ENCODE measurements at places on chromosomes 4 and X. TPM values are rescaled to one million over a fixed set of nuclear protein-coding genes. Genes with fewer than 3 reads are reported as not detected.

- no peak for DNase-seq
- H3K4me1 ChIP-seq = peaks cover 18% of the 10 kb centered on the region
- H3K27ac ChIP-seq = no peak overlapping the region
- no peak overlapping the region for H3K4me3 ChIP-seq
- no peaks in the 10 kb centered on the region for H3K36me3 ChIP-seq
Observed at GRCh38 chr4:26836539-26836938, 24.1 kb upstream of the STIM2 start.

- H3K4me1 ChIP-seq = no peaks in the 10 kb centered on the region
- H3K27ac ChIP-seq = no peak overlapping the region
- peak; percentile 10 for DNase-seq
Observed at GRCh38 chr4:144399927-144400326, 246.0 kb upstream of the HHIP start.

DNA sequence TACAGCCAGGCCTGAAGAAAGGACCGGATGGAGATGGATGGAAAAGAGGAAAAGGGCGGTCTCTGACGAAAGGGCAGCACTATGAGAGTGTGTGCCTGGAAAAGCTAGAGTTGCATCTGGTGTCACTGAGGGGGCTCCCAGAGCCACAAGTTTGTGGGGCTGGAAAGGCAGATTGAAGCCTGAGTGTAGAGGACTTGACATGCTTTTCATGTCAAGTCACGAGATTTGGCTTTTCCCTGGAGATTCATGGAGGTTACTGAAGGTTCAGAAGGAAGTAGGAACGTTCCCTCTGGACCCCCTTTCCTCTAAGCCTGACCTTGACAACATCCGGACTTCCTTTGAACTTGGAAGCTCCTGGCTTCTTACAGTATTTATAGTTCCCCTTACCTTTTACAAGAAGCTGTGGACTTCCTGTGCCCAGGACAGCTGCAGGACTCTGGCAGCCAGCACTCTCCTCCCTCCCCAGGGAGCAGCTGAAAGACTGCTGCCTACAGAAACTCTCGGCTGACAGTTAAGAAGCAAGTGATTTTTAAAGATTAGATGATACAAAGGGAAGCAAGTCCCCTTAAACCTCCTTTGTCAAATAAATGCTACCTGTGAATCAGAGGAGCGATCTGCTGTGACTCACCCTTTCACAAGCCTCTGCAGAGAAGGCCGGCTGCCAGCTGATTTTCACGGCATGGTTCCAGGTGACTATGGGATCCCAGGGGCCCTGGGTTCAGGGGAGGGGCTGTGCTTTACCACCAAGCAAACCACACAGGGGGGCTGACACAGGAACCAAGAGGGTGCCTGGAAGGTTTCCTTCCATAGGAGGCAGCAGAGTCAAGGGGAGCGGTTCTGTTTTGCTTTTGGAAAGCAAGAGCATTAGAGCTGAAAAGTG is 72.9 kb upstream of the STIM2 start:
- H3K4me1 ChIP-seq = peaks cover 5% of the 10 kb centered on the region
- H3K4me3 ChIP-seq = no peak overlapping the region
- no peaks in the 10 kb centered on the region for H3K36me3 ChIP-seq
- DNase-seq = peak; percentile 64

DNA sequence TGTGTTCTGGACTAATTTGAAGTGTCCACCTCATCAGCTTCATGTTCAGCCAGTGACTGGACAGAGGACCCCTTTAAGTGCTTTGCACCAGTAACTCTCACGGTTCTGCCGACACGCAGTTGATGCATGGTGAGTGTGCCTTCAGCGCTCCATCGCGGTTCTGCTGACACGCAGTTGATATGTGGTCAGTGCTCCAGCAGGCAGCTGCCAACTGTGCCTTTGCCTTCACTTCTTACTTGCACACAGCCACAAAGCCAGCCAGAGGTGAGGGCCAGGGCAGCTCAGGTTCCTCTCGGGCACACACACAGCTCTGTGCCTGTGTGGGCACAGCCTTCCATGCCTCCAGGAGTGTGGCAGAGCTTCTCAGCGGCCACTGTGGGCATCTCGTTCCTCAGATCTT is 12.4 kb downstream of the NKX1-1 start:
- no peaks in the 10 kb centered on the region for H3K4me1 ChIP-seq
- H3K4me3 ChIP-seq = no peak overlapping the region
- no peaks in the 10 kb centered on the region for H3K27me3 ChIP-seq
- H3K27ac ChIP-seq = no peak overlapping the region
- DNase-seq = no peak

DNA sequence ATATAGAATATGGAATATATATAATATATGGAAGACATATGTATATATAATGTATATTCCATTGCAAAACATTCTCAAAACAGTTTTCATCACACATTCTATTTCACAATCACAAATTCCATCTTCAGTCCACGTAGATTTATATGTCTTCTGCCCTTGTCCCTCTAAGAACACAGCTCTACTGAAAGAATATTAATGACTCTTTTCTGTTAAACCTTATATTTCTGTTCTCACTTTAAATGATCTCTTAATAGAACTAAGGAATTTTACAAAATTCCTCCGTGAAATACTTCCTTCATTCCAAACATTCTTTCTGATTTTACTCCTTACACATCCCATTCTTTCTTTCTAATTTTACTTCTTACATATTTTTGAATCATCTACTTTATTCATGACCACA is 1043.1 kb upstream of the PABPC4L start:
- no peaks in the 10 kb centered on the region for H3K36me3 ChIP-seq
- H3K27ac ChIP-seq = no peak overlapping the region
- H3K4me1 ChIP-seq = no peaks in the 10 kb centered on the region
- H3K4me3 ChIP-seq = no peak overlapping the region
- no peaks in the 10 kb centered on the region for H3K27me3 ChIP-seq

- no peak overlapping the region for H3K27ac ChIP-seq
- H3K27me3 ChIP-seq = no peaks in the 10 kb centered on the region
- H3K4me3 ChIP-seq = no peak overlapping the region
- peak; percentile 21 for DNase-seq
- no peaks in the 10 kb centered on the region for H3K36me3 ChIP-seq
- H3K4me1 ChIP-seq = no peaks in the 10 kb centered on the region
Observed at GRCh38 chrX:4841216-4841745, 1127.8 kb upstream of the PRKX start.

DNA sequence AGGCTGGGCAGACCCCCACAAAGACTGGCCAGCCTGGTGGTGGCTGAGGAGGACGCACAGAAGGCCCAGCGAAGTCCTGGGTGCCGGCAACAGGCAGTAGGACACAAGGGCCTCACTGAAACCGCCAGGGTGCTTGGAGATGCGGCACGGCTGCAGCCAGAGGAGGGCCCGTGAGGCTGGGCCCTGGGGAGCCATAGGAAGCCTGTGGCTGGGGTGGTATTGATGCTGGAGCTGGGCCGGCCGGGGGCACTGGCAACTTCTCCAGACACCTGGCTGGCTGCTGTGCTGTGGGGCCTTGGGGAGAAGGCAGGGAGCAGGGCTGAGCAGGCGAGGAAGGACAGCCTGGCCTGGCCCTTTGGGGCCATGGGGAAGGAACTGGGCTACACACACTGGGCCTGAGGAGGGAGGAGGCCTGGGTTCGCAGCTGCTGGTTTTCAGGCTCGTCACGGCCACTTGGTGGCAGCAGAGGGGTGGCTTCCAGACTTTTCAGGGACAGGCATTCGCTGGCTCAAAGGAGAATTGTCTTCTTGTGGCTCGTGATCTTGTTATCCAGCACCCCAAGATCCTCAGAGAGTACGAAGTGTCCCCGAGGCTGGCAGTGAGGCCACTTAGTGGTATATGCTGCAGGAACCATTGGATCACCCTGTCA is 37.2 kb downstream of the ATP2B3 start:
- peak; percentile 71 for DNase-seq
- H3K36me3 ChIP-seq = no peaks in the 10 kb centered on the region
- H3K27me3 ChIP-seq = no peaks in the 10 kb centered on the region
- no peak overlapping the region for H3K4me3 ChIP-seq
- no peak overlapping the region for H3K27ac ChIP-seq

- no peaks in the 10 kb centered on the region for H3K4me1 ChIP-seq
- peak; percentile 34 for DNase-seq
- no peaks in the 10 kb centered on the region for H3K27me3 ChIP-seq
- H3K36me3 ChIP-seq = no peaks in the 10 kb centered on the region
- H3K27ac ChIP-seq = peak overlapping the region; percentile 69
Observed at GRCh38 chr4:173243321-173243720, 74.7 kb downstream of the GALNT7 start.

DNA sequence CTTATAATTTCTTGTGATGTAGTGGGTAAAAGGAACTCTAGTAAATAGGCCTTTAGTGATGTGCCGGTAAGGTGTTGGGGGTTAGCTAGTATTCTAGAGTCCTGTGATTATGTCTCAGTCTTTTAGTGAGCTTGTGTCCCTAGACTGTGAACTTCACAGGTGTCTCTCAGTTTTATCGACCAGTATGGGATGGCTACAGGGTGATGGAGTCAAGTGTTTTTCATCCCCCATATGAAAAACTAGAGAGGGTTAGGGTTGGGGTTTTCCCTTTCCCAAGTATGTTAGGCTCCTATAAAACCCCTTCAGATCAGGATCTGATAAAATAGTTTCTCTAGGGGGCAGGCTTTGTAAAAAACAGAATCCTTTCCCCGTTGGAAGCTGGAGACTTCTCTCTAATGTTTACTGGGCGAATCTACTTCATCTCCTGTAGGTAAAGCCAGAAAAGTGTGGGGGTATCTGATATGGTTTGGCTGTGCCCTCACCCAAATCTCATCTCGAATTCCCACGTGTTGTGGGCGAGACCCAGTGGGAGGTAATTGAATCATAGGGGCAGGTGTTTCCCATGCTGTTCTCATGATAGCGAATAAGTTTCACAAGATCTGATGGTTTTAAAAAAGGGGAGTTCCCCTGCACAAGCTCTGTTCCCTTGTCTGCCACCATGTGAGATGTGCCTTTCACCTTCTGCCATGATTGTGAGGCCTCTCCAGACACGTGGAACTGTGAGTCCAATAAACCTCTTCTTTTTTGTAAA is 120.8 kb downstream of the DTHD1 start:
- DNase-seq = no peak
- H3K27ac ChIP-seq = no peak overlapping the region
- H3K4me1 ChIP-seq = no peaks in the 10 kb centered on the region
- H3K27me3 ChIP-seq = no peaks in the 10 kb centered on the region
- H3K4me3 ChIP-seq = no peak overlapping the region
- no peaks in the 10 kb centered on the region for H3K36me3 ChIP-seq

DNA sequence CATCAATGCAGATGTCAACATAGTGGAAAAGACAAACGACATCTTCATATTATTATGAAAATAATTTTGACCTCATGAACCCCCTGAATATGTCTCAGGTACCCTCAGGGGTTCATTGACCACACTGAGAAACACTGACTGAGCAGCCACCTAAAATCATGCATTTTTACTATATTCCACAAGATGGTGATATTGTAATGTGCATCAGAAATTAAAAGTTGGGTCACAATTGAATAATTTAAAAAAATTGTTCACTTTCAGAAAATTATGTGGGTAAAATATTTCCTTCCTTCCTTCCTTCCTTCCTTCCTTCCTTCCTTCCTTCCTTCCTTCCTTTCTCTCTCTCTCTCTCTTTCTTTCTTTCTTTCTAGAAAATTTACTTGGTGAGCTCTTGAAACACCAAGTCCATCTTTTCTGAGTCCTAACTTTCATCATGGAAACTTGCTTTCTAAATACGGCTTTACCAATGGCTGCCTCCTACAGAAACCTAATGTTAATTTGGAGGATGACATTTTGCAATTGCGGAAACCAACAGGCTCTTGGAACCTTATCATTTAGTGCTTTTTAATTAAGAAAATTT is 103.6 kb downstream of the RTL3 start:
- H3K27ac ChIP-seq = no peak overlapping the region
- H3K36me3 ChIP-seq = no peaks in the 10 kb centered on the region
- DNase-seq = no peak
- H3K27me3 ChIP-seq = no peaks in the 10 kb centered on the region
- no peak overlapping the region for H3K4me3 ChIP-seq

DNA sequence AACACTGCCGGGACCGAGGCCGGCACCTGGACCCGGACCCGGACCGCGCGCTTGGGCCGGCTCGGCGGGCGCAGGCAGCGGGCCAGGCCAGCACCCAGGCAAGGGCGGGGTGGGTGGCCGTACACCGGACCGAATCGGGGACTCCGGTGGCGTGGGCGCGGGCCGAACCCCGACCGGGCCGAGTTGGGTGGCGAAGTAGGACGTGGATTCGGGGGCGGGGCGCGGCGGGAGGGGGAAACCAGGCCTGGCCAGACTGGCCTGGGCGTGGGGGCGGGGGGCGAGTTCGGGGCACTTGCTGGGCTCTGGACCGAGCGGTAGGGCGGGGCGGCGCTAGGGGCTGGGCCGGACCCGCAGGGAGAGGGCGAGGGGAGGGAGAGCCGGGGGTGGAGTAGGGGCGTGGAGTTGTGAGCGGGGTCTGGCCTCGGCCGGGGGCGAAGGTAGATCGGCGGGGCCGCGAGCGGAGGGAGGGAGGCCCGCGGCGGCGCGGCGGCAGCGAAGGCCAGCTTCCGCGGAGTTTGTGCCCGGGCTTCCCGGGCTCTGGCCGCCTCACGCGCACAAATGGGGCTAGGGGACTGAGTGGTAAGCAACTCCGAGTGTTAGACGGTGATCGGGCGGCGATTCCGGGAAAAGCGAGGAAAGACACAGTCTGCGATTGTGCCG is 1.8 kb upstream of the BCORL1 start:
- peak; percentile 71 for DNase-seq
- peak overlapping the region; percentile 42 for H3K4me3 ChIP-seq
- H3K4me1 ChIP-seq = no peaks in the 10 kb centered on the region
- no peaks in the 10 kb centered on the region for H3K27me3 ChIP-seq
- no peak overlapping the region for H3K27ac ChIP-seq
- H3K36me3 ChIP-seq = no peaks in the 10 kb centered on the region

GRCh38 chrX:13955095-13955647 is 74.5 kb downstream of the GEMIN8 start:
- no peaks in the 10 kb centered on the region for H3K27me3 ChIP-seq
- no peaks in the 10 kb centered on the region for H3K36me3 ChIP-seq
- H3K4me3 ChIP-seq = no peak overlapping the region
- no peak overlapping the region for H3K27ac ChIP-seq

DNA sequence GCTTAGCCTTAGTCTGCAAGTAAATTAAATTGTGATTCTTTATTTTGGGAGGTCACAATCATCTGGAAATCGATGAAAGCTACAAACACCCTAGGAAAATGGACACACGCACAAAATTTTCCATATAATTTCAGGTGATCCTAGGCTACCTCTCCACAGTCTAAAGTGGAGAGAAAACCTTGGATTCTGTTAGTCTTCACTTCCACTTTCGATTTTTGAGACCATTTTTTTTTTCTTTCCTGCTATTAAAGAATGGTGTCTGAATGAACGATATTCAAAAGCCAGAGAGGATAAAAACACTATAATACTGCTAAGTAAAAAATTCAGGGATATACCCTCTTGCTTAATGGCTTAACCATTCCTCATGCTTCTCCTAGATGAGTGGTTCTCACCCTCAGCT is 1.7 kb downstream of the FBXL5 start:
- peak overlapping the region; percentile 96 for H3K4me3 ChIP-seq
- peak overlapping the region; percentile 100 for H3K27ac ChIP-seq
- H3K36me3 ChIP-seq = no peaks in the 10 kb centered on the region
- H3K4me1 ChIP-seq = peaks cover 36% of the 10 kb centered on the region
- DNase-seq = no peak

Gene SCD5
- 19.2 TPM for total RNA-seq

Gene TCEAL2
- total RNA-seq = 3.9 TPM

Gene FSTL5
- total RNA-seq = 0.57 TPM

Gene CCDC110
- 3.0 TPM for total RNA-seq

Gene FATE1
- not detected for total RNA-seq
